Esophagus muscularis mucosa (tissue), 4 donors: ENCODE measurements at places on chromosomes 1 and 21. TPM values are rescaled to one million over a fixed set of nuclear protein-coding genes. Genes with fewer than 3 reads are reported as not detected.
A peak's percentile ranks its signal among the peaks of the same experiment; 100 is the strongest.

GRCh38 chr1:21518774-21519455, 9.7 kb downstream of the ALPL start:
- no peak for DNase-seq

GRCh38 chr1:116515702-116516101, 55.1 kb downstream of the CD58 start:
- DNase-seq = no peak

DNA sequence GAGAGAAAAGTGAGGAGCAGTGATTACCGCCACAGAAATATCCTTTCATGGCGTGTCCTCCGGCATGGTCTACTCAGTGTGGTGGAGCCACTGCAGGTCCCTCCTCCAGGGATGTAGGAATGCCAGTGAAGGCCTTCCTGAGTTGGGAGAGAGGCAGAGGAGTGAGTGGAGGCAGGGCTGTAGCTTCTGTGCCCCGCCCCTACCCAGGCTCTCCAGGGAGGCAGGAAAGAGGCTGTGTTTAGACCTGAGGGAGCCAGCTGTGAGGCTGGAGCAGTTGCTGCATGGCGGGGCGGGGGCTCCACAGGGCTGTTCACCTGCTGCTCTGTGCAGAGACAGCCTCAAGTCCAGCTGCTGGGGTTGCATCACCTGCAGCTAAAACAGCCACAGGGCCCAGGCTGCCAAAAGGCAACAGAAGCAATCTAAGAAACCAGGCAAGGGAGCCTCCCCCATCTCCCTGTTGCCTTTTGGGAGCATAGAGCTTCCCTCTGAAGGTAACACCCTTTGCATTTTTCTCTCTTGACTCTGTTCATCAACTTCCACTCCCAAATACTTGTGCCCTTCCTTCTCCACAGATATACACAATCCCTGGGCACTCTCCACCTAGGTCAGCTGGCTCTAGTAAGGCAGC, 801 bp upstream of the ANXA9 start:
- DNase-seq = no peak

- no peak for DNase-seq
Measured at GRCh38 chr1:164440232-164440631, 118.8 kb upstream of the PBX1 start.

GRCh38 chr1:17745479-17745955, 9.6 kb upstream of the ACTL8 start:
- DNase-seq = no peak

DNA sequence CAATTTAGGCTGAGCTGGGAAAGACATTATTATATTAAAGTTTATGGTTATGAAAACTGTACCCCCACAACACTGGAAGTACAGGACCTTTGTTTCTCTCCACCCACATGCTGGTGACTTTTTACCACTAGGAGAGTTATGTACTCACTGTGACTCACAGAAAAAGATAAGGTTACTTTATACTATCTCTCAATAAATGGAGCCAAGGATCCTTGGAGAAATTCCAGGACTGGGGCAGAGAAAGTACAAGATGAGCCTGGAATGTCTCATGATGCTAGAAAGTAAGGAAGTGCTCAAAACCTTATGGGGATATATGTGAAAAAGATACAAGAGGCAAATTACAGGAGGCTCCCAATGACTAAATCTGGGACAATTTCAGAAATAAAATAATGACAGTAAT, 63.9 kb upstream of the C1orf105 start:
- no peak for DNase-seq

DNA sequence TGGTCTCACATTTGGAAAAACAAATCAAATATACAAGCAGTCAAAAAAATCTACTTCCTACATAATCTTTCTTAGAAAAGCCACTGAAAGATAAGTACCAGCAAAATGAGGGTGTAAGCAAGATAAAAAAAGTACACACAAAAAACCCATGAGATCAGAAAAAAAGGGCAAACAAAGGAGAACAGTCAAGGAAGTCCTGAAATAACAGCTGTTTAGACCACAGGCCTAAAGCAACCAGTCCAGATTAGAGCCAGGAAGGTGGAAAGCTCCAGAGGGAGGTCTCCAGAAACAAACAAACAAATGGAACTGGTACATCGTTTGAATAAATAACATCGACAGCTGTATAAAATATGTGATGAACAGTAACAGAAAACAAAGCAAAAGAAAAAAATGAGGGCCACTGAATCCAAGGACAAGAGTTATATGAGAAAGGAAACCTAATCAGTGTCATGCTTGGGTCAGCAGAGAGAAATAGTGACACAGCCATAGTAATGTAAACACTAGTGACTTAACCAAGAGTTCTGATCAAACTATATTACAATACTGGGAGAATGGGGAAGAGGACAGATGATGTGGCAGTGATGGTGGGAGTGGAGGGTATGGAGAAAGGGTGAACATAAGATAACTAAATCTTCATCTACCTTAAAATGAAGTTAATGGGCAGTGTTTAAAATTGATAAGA, 67.5 kb downstream of the NVL start:
- DNase-seq = peak; percentile 0

DNA sequence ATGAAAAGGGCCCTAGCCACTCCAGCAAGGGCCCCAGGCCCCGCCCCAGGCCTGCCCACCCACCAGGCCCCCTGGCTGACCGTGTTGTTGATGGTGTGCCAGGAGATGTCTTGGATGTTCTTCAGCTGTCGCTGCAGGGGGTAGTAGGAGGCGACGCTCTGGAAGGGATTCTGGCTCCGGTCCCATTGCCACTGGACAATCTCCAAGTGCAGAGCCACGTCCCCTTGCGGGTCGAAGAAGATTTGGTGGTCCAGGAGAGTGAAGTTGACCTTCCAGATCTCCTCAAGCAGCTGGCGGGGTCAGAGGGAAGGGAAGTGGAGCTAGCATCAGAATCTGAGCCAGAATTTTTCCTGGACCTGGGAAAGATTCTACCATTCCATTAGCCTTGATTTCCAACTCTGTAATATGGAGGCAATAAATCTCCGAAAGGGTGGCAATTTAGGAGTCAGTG, 10.2 kb downstream of the TAS1R2 start:
- DNase-seq = no peak

DNA sequence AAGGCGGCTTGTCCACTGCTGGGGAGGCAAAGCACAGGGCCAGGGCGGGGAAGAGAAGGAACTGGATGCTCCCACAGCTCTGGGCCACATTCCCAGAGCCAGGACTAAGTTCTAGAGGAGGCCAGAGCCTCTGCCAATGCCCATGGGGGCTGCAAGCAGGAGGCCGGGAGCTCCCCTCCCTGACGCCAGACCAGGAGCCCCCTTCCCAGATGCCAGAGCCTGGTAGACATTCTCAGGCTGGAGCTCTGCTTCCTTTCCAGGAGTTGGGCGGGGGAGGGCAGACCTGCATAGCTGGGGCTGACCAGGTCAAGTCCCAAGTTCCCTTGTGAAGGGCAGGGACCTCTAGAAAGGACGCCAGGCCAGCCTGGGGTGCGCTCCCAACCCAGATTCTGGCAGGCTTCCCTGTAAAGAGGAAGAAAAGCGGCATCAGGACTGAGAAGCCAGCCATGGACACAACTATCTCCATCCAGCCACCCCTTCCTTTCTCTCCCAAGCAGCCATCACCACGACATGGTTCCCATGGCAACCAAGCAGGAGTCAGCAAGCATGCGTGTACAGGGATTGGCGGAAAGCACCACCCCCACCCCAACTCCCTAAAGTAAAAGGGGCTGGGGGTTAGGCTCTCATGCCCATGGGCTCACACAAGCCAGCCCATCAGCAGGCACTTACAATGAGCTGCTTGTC, 13.4 kb downstream of the KIF21B start:
- DNase-seq = no peak

GRCh38 chr1:19892628-19893168, 10.5 kb downstream of the OTUD3 start:
- no peak for DNase-seq

DNA sequence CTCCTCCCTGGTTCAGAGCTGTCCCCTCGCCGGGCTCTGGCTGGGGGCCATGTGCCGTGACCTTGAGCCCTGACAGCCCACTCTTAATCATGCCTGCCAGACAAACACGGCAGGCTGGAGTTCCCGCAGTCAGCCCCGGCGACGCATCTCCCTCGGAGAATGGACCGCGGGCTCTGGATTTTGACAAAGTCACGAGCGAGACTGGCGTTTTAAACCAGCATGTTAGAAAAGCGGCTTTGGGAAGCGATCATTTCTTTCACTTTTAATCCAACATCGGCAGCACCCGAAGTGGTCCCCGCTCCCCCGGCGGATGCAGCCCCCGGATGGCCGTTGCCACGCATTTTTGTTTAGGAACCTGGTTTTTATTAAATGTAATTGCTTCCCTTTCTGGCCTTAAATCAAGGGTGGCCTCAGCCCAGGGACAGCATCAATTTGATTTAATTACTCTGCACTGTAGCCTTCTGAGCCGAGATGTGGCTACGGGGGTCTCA, 70.9 kb downstream of the PRDM16 start:
- DNase-seq = no peak

GRCh38 chr1:107141491-107142126, 770 bp downstream of the NTNG1 start:
- DNase-seq = no peak

DNA sequence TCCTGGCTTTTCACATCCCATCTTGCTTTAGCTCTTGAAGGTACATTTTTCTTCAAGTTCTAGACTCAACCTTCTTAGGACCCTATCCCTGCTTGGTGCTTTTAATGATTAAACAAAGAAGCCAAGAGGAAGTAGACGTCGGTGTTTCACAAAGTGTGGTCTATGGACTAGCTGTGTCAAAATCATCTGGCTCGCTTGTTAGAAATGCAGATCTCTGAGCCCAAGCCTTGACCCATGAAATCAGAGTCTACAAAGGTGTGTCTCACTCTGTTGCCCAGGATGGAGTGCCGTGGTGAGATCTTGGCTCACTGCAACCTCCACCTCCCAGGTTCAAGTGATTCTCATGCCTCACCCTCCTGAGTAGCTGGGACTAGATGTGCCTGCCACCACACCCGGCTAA, 295.5 kb upstream of the KAZN start:
- no peak for DNase-seq

GRCh38 chr1:47725992-47726855, 271.0 kb downstream of the TRABD2B start:
- DNase-seq = no peak

DNA sequence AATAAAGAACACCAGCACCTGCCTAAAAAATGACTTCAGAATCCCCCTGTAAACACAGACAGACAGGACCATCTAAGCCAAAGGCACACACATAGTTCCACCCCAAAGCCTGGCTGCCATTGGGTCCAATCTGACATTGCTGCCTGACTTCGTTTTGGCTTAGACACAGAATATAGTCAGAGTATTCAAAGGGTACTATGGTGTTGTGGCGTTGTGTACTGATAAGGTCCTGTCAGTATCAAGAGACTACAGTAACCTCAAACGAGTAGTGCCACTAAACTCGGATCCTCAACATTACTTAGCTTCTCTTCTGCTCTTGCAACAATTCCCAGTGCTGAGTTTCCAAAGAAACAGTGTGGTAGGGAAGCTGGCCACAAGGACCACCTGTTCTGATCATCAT, 169.3 kb upstream of the NR5A2 start:
- DNase-seq = no peak

DNA sequence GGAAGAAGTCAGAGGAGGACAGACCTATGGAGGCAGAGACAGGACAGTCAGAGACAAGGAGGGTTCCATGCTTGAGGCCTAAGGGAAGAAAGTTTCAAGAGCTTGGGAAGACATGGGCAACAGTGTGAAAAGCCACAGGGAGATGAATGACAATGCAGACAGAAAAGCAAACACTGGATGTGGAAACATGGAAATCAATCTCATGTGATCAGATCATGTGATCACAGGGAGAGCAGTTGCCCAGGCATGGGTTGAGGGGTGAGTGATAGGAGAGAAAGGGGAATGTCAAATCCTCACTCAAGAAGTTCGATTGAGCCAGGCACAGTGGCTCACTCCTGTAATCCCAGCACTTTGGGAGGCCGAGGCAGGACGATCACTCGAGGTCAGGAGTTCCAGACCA, 17.2 kb downstream of the PTAFR start:
- no peak for DNase-seq

DNA sequence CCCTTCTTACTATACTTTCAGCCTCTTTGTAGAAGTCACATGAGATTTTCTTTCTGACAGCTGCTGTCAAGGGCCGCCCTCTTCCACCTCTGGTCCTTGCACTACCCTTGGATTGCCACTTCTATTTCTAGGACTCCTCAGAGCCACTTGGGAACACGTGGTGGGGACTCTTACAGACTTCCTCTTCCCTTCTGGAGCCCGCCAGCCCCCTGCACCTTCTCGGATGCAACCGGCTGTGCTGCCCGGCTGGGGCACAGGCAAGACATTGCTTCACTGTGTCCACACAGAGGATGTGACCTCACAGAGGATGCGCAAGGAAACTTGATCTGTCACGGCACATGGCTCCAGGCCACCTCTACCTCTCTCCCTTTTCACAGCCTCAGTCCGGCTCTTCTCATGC, 2.4 kb upstream of the IKBKE start:
- no peak for DNase-seq

GRCh38 chr1:31441970-31442647, 29.1 kb downstream of the SERINC2 start:
- DNase-seq = no peak

- DNase-seq = no peak
Measured at GRCh38 chr1:38053416-38054091, 7.0 kb upstream of the POU3F1 start.

- DNase-seq = no peak
Measured at GRCh38 chr1:89971600-89971999, 23.3 kb upstream of the ZNF326 start.

- no peak for DNase-seq
Measured at GRCh38 chr1:11828511-11828910, 19.1 kb downstream of the NPPA start.

- DNase-seq = no peak
Measured at GRCh38 chr1:78005755-78006154, 1.0 kb downstream of the DNAJB4 start.

GRCh38 chr1:11176081-11176706, 13.0 kb upstream of the ANGPTL7 start:
- no peak for DNase-seq

DNA sequence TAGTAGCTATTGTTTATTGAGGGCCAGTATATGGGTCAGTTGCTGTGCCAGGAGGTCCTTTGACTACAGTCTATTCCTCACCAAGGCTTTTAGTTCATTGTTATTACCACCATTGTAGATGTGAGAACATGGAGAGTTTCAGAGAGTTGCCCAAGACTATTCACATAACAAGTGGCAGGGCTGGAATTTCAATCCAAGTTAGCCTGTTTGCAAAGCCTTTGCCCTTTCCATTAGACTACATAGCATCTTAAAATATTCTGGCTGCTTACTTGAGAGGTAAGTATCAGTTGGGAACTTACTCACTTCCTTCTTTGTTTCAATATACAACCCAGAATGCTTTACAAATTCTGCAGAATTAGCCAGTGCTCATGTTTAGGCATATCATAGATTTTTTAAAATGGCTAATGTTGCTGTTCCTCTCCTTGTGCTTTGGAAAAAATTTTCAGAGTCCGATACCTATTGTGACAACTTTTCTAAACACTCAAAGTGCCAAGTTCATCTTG, 141.2 kb downstream of the FGGY start:
- DNase-seq = peak; percentile 24

The CHI3L1 gene
- total RNA-seq = 1.7 TPM

The SPRR1B gene
- total RNA-seq = not detected

The CNR2 gene
- not detected for total RNA-seq

The SPRR1A gene
- not detected for total RNA-seq

The IPO9 gene
- total RNA-seq = 25.0 TPM

The PTCH2 gene
- total RNA-seq = 1.2 TPM

The NCMAP gene
- 0.65 TPM for total RNA-seq

The UBE2U gene
- total RNA-seq = not detected

The MACO1 gene
- total RNA-seq = 16.2 TPM

The USH2A gene
- under 0.01 TPM for total RNA-seq

The PLEKHA6 gene
- 12.5 TPM for total RNA-seq

The C1QC gene
- total RNA-seq = 311 TPM

The GBP3 gene
- total RNA-seq = 21.1 TPM

The NEK2 gene
- not detected for total RNA-seq

The VPS13D gene
- total RNA-seq = 92.2 TPM

The TMEM54 gene
- 64.6 TPM for total RNA-seq

The SH3BGRL3 gene
- total RNA-seq = 62.2 TPM

The MAEL gene
- 0.83 TPM for total RNA-seq
